ENCODE measurements at places on chromosomes 5 and 9.
A peak's percentile ranks its signal among the peaks of the same experiment; 100 is the strongest.

GRCh38 chr9:27563738-27564430 lies 9.4 kb downstream of the C9orf72 start:
- no peak for DNase-seq

DNA sequence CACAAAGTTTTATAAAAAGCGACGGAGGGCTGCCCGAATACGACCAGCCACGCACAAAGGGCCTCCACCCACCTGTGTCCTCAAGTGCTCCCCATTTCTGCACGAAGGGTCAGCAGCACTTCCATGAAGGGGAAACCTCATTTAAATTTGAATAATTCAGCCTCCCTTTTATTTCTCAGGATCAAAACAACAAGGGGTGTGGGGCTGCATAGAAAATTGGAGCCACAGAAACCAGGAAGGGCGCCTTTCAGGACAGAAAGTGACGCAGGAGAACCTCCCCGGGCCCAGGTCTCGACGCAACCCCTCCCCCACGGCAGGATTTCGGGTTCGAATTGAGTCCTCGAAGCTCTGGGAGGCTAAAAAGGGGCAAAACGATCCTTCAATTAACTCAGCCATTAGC lies 2.1 kb downstream of the NRARP start:
- DNase-seq = no peak

GRCh38 chr5:100469767-100470166 lies 65.4 kb upstream of the FAM174A start:
- DNase-seq = no peak

GRCh38 chr5:158958021-158958994 lies 141.4 kb downstream of the EBF1 start:
- DNase-seq = peak; percentile 23

DNA sequence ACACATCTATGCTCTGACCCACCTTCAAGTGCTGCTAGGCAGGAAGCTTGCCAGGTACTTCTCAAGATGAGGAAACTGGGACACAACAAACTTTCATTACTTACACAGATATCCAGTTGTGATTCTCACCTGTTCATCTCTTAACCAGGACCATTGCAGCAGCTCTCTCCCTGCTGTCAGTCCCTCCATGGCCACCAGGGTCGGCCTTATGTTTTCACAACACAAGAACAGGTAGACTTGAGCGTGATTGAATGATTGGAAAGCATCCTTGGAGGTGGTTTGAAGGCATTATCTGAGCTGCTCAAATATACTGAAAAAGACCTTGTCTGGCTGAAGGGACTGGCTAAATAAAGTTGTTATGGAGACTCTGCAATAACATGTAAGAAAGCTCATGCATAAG lies 94.4 kb downstream of the MTREX start:
- no peak for DNase-seq

DNA sequence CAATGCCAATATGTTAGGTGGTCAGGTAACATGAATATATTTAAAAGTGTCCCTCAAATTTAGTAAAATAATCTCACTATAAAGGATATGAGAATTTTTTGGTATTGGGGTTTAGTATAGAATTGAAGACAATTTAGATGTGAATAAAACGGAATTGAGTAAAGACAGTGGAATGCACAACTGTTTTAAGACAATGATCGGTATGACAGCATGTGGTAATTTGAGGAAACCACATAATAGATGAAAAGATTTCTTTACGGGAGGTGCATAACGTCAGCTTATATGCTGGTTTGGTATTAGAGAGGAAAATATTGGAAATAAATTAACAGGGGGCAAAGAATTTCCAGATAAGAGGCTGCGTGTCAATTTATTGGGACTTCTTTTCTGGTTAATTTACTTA lies 1043.2 kb downstream of the CDH18 start:
- no peak for DNase-seq

DNA sequence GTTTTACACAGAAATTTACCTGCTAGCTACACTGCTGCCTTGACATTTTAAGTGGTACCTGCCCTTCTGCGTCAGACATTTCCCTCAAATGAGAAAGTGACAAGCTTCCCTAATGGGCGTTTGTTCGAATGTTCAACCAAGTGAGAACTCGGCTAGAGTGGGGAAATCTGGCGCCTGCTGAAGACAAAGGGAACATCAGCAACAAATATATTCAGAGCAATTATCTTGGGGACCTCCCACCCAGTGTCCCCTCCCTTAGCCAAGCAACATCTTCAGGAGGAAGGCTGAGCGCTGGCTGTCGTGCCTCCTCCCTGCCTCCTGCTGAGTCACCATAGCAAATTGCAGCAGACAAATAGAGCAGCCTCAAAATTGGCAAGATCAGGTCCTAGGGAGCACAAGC lies 57.1 kb downstream of the MFAP3 start:
- no peak for DNase-seq

DNA sequence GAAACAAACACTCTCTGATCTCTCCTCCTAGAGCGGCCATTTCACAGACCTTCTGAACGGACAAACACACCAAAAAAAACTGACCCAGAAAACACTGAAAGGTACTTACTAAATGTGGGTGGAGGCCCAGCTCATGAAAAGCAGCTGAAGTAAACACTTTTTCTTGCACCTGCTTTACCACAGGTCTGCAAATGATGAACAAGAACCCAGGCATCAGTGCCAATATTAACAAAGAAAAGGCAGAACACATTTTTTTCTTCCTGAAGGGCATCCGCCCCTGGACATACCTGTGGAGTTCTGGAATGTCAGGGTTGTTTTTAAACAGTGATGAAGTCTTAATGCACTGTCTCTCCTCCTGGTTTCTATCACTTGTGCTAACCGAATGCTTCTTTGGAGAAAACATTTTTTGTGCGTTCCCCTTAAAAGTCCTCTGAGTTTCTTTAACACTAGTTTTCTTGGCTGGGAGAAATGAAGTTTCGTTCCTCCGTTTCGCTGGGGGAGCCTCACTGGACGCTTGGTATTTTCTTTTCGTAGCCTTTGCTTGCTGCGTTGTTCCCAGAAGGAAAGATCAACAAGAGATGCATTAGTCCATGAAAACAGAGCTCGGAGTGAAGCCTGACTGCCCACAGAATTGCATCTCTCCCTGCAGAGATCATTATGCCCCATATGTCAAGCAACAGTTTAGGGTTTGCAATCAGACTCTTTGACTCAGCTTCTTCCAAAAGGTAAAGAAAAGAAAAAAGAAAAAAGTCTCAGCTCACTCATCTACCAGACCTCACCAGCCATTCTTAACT lies 7.4 kb downstream of the DDX31 start:
- DNase-seq = no peak

GRCh38 chr9:129142138-129142935 lies 31.1 kb downstream of the PTPA start:
- DNase-seq = no peak

GRCh38 chr5:115459855-115460341 lies 84.7 kb downstream of the FEM1C start:
- DNase-seq = no peak

DNA sequence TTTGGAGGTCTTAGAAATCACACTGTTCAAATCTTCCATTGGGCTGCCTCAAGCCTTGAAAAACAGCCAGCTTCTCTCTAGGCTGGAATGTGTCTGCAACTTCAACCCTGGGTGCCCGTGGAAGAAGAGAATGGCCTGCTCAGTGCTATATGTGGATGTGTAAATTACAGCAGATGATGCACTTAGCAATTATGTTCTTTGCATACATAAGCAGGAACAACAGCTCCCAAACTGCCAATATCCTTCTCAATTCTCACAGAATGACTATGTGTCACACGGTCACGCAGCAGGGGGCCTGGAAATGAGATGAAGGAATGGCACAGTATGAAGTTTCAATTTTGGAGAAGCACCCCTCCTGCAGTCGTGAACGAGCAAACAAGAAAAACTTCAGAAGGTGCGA lies 175.2 kb upstream of the SMARCA2 start:
- DNase-seq = no peak

DNA sequence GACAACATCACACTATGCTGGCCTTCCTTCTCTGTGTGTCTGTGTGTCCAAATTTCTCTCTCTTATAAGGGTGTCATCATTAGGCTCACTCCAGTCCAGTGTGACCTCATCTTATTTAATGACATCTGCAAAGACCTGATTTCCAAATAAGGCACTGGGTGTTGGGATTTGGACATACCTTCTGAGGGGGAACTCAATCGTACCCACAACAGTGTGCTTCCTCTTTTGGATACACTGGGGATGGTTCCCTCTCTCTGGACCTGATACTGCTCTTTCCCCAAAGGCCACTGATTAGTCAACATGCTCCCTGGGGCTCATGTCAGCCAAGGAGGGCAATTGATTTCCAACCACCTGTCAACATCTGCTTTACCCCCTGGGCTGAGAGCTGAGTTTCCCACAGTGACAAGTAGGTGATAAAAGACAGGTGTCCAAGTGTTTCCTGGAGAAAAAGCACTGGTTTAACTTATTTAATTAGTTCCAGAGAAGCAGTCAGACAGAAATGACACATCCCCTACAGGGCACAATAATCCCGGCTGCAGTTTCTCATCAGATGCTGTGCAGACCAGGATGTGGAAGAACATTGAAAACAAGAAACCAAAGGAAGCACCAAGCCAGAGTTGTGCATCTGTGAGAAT lies 17.8 kb upstream of the CEP72 start:
- DNase-seq = no peak

GRCh38 chr5:132480546-132480892 lies 10.1 kb downstream of the IRF1 start:
- no peak for DNase-seq

- no peak for DNase-seq
Observed at GRCh38 chr5:167730121-167730520, 561.3 kb upstream of the WWC1 start.

DNA sequence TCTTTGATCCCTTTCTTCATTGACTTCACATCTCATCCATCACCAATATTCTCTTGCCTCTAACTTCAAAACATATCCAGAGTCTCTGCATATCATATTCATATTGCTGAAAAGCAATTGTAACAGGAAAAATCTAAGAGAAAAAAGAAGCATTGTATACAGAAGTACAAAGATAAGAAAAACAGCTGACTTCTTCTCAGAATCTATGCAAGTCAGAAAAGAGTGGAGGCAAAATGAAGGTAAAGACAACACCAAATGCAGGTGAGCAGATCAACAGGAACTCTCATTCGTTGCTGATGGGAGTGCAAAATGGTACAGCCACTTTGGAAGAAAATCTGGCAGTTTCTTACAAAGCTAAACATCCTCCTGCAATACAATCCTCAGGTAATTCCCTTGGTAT lies 155.6 kb downstream of the PHF2 start:
- no peak for DNase-seq

DNA sequence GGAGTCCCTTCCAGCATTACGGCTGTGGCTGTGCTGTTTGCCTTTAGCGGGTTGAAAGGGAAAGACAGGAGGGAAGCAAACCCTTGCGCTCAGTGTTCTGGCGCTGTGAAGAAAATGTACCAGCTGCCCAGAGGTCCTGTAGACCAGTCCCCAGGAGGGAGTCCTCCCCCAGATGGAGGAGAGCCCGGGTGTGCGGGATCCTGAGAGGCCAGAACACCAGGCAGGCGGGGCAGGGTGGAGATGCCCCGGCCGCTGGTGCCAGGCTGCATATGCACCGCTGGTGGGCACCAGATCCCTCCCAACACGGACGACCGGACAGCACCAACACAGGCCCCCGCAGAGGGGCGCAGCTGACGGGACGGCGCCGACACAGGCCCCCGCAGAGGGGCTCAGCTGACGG lies 37.2 kb upstream of the SLC9A3 start:
- DNase-seq = no peak

DNA sequence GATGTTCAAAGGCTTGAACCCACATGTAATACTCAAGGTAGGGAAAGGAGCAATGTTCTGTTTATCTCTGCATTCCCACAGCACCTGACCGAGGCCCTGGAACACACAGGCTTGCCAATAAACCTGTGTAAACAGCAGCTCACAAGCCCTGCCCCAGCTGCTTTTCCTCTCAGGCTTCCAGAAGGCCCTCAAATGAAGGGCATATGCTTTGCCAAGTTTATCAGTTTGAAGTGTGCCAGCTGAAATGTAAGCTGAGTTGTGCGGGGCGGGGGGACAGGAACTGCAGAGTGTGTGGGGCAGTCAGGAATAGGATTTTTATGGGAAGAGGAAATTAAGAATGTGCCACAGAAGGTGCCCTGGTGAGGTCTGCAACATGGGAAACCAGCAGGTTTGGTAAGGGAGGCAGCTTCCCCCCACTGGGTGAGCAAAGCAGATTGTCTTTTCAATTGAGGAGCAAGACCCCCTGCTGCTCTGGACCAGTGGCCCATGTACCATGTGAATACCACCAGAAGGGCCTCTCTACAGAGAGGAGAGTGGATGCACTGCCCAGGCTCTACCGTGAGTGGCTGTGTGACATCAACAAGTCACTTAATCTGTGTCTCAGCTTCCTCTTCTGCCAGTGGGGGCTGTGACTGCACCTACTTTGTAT lies 194.8 kb downstream of the SPOCK1 start:
- no peak for DNase-seq

GRCh38 chr5:103923616-103924168 lies 361.1 kb upstream of the NUDT12 start:
- no peak for DNase-seq
